T-helper 1 cell (primary cell): ENCODE measurements at places on chromosomes 3 and 15.
A peak's percentile ranks its signal among the peaks of the same experiment; 100 is the strongest.

DNA sequence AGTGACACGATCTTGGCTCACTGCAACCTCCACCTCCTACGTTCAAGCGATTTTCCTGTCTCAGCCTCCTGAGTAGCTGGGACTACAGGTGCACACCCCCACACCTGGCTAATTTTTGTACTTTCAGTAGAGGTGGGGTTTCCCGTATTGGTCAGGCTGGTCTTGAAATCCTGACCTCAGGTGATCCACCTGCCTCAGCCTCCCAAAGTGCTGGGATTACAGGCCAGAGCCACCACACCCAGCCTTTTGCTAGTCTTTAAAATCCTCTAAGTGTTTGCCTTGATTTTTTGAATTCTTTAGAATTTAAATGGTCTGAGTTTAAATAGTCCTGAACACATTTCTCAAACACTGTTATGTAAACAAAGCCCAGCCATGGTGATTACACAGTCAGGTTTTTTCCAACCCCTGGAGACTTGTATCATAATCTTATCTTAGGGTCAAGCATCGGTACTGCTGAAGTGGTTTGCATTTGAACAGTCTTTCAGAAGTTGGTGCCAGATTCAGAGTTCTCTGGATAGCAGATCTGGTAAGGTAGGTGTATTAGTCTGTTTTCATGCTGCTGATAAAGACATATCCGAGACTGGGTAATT, 28.2 kb upstream of the PIAS1 start:
- no peak for DNase-seq

DNA sequence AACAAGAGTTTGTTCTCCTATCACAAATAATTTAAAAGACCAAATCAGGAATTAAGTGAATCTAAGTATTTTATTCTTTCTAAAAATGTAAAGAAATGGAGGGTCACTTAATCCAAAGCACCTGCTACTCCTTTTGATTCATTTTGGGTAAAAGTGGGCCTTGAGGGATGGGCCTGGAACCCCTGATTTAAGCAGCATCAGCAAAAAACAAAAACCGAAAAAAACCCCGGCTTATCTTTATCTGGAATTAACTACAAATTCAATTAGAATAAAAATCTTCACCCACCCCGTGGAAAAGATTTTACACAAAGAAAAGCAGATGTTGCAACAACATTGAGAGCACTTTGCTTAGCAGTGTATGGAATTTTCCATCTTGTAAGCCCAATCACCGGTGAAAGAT, 1018.2 kb downstream of the MCTP2 start:
- DNase-seq = no peak

DNA sequence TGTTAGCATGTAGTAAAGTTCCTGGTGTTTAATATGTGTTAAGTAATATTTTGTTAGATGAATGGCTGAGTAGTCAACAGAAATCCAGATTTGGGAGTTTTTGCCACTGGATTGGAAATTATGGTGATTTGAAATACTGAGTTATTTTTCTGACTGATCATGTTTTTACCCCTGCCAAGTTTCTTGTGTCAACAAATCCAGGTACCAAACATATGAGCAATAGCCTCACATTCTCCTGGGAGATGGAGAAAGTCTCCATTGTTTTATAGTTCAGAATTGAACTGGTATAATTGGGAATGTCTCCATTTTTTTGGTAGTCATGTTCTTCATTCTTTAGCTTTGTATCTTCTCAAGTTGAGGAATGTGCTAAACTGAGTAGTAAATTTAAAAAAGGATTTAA, 767.2 kb upstream of the LMCD1 start:
- no peak for DNase-seq

- no peak for DNase-seq
Observed at GRCh38 chr15:51842852-51843737, 13.6 kb downstream of the TMOD3 start.

GRCh38 chr15:35958021-35958420, 412.1 kb upstream of the DPH6 start:
- DNase-seq = no peak

GRCh38 chr3:63308072-63308471, 30.0 kb downstream of the SYNPR start:
- DNase-seq = no peak

DNA sequence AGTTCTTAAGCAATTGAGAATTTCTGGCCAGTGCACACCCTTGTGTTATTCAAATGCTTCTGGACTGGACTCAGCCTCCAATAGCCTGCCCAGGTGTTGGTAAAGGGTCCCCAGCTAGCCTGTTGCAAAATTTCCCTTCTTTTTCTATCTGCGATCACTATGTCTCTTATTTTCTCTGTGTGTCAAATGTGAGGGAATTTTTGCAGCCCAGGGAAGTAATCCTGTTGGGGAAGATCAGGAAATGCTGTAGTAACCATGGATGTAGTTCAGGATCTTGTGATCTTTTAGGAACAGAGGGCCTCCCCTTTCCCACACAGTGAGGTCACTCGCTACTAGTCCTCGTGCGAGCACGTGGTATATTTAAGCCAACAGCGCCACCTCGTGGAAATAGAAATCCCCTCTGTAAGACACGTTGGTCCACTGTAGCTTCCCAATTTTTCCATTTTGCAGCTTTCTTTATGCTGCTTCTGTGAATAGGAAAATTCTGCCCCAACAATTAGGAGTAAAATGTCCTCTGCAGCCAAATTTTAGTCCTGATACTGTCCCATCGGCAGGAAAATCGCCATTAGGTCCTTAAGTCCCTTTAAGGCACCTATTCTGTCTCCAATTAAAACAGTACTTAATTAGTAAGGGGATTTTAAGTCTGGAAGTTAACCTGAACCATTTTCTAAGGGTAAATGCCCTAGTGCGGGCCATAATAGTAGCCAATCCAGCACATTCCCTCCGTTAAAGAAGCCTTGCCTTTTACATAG, 4.0 kb upstream of the SMCO1 start:
- DNase-seq = peak; percentile 31

GRCh38 chr3:119733812-119734211, 31.0 kb downstream of the CFAP91 start:
- DNase-seq = no peak

DNA sequence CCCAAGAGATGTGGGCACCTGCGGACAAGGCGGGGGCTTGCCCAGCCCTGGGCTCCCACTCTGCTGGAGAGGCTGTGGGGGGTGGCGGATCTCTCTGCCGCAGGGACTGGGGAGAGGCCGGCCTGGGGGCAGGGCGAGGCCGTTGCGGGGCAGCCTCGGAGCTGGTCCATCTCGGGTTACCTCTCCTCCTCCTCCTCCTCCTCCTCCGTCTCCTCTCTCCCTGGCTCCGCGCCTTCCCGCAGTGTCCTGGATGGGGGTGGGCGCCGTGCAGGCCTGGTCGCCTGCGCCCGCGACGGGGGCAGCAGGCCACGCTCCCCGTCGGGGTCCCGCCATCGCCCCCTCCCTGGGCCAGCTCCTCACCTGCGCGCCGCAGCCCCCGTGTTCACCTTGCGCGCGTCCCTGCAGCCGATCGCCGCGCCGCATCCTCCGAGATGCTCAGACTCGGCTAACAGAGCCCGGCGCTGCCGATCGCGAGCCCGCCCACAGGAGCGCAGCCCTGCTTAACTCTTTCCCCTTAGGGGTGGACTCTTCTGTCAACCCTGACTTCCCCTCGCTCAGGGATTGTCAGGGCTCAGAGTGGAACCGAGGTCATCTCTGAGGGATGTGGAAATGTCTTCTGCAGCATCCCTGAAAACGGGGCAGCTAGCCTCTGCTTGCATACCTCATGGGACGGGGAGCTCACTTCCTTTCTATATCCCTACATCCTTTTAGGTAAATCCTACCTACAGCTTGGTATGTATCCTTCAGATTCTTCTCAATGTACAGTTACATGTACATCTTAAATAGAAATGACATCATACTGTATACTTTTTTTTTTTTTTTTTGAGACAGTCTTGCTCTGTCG, at the start of gene PRRT3:
Gene PRRT3 (minus strand): TSS at position 447 of the 844 bp plus-strand sequence. CDS start 2,293 bp downstream, outside the sequence.
- peak; percentile 39 for DNase-seq

DNA sequence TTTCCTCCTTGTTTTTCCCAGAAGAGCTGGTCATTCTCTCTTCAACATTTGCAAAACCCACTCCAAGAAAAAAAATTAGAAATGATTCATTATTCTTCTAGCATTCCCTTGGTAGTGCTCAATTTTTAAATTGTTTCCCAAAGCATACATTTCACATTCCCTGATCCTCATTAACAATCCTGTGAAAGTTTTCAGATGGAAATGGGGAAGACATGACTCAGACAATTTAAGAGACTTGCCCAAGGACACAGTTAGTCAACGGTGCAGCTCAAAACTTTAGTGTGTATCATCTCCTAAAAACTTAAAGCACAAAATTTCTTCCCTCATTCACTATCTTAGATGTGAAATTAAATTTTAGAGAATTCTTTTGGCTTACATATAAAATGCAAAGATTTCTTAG, 17.1 kb upstream of the ABI3BP start:
- no peak for DNase-seq

DNA sequence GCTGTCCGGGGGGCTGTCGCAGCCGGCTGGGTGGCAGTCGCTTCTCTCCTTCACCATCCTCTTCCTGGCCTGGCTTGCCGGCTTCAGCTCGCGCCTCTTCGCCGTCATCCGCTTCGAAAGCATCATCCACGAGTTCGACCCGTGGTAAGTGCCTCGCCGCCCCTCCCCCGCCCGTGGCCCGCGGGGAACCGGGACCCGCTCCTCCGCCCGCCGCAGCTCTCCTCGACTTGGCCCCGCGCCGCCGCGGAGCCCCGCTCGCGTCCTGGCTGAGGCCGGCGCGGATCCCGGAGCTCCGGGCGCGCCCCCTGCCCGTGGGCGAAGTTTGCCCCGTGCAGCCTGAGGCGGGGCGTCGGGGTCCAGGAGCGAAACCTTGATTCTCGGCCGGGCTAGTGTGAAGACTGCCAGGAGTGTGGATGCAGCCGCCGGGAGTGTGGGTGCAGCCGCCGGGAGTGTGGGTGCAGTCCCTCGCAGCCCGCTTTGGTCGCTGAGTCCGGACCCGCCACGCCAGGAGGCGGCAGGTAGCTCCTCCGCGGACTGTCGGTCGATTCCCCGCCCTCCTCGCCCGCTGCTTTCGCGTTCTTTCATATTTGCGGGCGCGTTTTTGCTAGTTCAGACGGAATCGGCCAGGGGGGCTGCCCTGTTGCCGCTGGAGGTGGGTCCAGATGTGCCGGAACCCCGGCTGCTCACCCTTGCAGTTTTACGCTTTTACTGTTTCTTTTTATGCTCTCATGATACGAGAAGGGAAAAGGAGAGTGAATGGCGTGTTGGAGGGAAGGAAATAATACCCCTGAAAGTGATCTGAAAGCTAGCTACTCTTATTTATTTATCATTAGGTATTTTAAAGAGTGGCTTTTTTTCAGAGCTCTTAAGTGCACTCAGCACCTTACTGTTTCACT, 692 bp downstream of the STT3B start:
- peak; percentile 29 for DNase-seq

- DNase-seq = no peak
Observed at GRCh38 chr3:189160519-189161309, 11.1 kb upstream of the TPRG1 start.

DNA sequence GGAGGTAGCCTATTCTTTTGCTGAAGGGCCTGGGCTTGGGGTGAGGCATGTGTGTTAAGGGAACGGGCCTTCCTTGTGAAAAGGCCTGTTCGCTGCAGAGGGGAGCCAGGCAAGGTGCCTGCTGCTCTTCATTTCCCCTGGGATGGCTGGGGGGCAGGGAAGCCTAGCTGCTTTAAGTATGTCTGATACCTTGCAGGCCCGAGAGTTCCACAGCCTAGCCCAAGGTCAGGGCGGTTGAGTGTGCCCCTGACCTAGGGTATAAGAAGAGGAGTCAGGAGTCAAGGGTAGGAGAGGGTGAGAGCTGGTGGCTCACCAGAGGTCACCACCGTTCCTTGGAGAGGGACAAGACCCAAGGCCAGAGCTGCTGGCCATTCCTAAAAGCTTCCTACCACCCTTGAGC, 46.6 kb downstream of the UMPS start:
- DNase-seq = no peak

GRCh38 chr3:21705769-21706168, 45.2 kb downstream of the ZNF385D start:
- DNase-seq = no peak
